ENCODE measurements at places on chromosomes 7 and 10.

GRCh38 chr10:68221196-68221595 is 10.7 kb downstream of the ATOH7 start:
- no peak for DNase-seq

- DNase-seq: peak; percentile 60
Observed at GRCh38 chr7:113710310-113711096, 208.3 kb downstream of the PPP1R3A start.

- DNase-seq: no peak
Observed at GRCh38 chr10:79316671-79317431, 30.4 kb upstream of the PPIF start.

DNA sequence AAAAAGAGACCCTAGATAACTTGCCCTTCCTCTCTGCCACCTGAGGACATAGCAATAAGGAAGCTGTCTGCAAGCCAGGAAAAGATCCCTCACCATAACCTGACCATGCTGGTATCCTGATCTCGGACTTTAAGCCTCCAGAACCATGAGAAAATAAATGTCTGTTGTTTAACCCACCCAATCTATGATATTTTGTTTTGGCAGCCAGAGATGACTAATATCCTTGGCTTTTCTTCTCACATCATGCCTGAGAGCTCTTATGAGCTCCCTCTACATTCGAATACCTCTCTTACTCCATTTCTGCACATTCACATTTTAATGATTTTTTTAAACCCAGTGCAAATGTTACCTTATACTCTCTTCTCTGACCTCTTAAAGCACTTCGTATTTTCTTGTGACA is 214.0 kb upstream of the CHRM2 start:
- DNase-seq: no peak

DNA sequence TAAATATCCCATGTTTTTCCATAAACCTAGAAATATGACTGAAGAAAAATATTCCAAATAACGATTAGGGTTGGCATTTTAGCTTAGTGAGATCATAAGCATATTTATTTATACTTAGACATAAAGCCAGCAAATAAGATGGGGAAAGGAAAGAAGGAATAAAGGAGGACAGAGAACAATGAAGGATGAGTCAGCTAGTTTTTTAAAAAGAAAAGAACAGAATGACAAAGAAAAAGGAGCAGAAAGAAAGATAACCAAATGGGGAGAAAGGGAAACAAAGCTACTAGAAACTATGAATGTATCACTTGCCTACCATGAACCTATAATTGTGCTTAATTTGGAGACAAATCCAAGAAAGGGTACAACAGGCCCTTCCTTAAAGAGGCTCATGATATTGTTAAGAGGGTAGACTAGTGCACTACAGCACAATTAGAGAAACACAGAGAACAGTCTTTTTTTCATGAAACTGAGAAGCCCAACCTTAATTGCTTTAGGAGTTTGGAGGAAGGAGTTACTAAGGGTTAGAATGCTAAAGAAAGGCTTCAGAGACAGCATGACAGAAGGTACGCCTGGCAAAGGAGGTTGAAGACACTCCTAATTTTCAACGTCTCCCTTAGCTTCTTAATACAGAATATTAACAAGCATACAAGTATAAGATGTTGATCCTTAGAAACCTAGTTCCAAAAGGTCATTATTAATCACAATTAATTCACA is 23.9 kb downstream of the HERPUD2 start:
- no peak for DNase-seq

- DNase-seq: no peak
Observed at GRCh38 chr10:114420811-114421485, 16.6 kb upstream of the AFAP1L2 start.

- no peak for DNase-seq
Observed at GRCh38 chr7:31651234-31652062, 35.6 kb upstream of the PPP1R17 start.

- DNase-seq: no peak
Observed at GRCh38 chr10:85979598-85979997, 387.0 kb downstream of the GRID1 start.

DNA sequence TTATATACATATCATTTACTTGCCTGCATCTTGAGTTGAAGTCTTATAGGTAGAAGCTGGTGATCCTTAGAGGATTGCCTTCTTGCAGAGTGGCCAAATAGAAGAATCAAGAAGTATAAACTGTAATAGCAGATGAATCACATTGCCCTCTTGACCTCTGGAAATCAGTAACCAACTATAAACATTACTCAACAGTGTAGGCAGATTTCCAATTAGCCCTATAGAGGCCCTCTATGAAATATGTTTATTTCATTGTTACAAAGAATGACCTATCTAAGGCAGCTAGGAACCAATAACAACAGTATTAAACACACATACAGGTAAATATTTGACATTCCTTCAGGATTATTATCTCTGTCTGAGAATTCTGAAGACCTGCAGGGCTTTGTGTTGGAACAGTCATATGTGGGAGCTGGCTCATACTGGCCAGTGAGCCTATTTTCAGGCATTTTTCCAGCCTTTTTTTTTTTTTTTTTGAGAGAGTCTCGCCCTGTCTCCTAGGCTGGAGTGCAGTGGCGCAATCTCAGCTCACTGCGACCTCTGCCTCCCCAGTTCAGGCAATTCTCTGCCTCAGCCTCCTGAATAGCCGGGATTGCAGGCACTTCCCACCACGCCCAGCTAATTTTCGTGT is 7.2 kb upstream of the SRI start:
- no peak for DNase-seq

All from CD4-positive, alpha-beta T cell treated with Interleukin-21 for 1 hour (primary cell).